Fibroblast of skin of abdomen (primary cell): ENCODE measurements at places on chromosomes 5 and 9.

DNA sequence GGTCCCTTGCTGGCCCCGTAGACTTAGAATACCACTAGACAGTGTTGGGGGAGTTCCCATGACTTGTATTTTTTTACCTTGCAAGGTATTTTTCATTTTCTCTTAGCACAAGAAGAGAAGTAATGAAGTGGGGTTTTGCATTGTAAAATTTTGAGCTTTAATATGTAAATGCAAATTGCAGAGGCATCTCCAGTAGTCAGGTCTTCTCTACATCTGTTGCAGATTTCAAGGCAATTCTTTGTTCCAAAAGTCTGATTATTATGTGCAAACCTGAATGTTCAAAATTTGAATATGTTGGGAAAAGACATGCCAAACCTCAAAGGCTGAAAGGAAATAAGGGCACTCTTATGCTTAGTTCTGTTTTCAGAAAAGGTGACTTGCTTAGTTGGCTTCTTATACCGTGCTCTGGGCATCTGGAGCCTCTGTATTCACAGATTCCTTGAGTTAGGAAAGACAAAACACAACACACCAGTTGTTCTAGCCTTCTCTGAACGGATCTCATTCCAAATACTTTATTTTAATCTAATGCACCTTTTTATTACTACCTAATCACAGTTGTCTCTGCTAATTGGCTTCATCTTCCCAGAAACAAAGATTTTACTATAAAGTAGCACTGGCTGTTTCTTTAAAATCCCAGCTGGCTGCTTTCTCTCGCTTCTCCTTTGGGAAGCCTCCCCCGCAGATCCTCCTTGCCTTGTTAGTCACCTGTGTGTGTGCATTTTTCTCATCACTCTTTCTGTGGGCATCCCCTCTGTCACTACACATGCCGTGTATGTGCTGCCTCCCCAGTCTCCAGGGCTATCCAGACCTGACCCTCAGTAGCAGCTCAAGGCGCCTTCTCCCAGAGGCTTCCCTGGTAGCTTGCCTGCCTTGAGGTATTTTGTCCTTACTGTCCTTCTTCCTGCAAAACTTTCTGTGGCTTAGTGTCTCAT, 138.2 kb downstream of the TLE4 start:
- no peak for DNase-seq

GRCh38 chr5:132822650-132823480, 7.6 kb downstream of the SHROOM1 start:
- peak; percentile 21 for DNase-seq

DNA sequence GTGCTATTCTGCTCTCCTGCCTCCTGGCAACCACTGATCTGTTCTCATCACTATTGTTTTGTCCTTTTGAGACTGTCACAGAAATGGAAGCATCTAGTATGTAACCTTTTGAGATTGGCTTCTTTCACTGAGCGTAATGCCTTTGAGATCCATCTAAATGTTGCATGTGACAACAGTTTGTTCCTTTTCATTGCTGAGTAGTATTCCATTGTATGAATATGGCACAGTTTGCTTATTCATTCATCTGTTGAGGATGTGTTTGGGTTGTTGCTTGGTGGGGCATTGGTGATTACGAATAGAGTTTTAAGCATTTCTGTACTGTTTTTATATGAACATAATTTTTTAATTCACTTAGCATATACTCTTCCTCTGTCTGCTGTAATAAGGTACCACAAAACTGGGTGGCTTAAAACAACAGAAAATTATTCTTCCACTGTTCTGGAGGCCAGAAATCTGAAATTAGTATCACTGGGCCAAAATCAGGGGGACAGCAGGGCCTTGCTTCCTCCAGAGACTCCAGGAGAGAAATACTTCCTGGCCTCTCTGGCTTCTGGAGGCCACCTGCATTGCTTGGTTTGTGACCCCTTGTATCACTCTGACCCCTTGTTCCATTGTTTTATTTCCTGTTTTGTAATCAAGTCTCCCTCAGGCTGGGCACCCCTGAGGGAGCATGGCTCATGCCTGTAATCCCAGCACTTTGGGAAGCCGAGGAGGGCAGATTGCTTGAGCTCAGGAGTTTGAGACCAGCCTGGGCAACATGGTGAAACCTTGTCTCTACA, 53.0 kb downstream of the EXOSC2 start:
- DNase-seq, result no peak

DNA sequence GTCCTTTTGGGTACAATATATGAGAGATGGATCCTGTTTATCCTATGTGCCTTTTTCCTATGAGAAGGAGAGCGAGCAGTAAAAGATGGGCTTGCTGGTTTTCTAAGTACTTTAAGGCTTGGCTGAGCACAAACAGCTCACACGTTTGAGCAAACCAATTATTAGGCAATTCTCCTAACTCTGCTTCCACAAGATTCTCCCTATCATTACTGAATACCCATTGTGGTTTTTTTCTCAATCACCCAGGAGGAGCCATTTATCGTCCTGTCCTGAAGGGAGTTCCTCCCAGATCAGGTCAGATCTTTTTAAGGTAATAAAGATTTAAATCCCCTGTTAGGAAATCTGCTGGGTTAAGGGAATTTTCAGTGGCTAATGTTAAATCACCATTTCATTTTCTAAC, 19.4 kb upstream of the C1QTNF3 start:
- no peak for DNase-seq

DNA sequence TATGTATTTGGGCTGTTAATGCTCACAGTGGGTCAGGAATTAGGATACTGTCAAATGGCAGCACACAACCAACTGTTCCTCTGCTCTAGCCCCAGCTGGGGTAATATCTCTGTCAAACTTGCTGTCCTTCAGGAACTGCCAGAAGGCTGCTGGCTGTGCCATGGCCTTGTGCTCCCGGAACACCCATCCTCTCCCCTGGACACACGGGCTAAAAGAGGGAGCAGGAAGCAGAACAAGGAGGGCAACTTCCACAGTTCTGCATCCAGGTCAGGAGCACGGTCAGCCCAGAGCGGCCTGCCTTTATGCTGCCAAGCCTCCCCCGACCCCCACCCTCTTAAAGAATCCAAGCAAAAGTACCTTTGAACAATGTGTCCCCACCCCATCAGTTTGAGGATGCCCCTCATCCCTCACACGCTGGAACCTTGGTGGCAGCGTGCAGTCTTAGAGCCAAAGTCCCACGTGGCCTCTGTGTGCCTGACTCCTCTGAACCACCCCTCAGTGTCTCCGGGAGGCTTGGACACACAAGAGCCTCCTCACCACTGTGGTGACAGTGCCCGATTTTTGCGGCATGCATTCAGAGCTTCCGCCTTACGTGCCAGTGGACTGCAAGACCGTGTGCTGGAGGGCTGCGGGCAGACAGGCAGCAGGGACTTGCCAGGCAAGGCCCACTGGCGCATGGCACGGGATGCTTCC, 60.8 kb downstream of the PSMB7 start:
- DNase-seq, result no peak

DNA sequence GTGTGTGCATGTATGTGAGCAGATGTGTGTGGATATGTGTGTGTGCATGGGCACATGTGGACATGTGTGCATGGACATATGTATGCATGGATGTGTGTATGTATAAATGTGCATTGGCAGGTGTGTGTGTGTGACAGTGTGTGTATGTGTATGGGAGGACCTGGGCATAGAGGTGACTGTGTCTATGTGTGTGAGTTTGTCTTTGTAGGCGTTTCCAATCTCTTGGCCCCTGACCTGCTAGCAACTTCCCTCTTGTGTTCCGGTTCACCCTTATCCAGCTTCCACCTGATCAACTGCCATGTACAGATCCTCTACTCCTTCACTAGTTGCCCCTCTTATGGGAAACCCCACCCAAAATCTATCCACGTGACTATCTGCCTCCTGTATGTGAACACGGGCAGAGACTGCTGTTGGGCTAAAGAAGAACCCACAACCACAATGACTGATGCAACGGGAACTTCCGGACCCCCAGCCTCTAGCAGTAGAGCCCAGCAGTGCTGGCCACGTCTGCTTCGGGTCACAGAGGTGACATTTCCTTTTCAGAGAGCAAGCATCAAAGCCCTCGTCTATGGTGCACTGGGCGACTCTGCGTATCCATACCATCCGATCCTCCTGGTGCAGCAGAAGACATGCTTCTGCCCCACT, 24.9 kb upstream of the GADD45G start:
- DNase-seq, result no peak

GRCh38 chr5:31469886-31470285, 62.0 kb downstream of the DROSHA start:
- peak; percentile 32 for DNase-seq
